ENCODE measurements at places on chromosomes 6 and 20.

GRCh38 chr6:2523061-2523460 lies 227.7 kb downstream of the MYLK4 start:
- no peak for DNase-seq

GRCh38 chr6:99590728-99591672 lies 15.6 kb upstream of the PRDM13 start:
- no peak for DNase-seq

- no peak for DNase-seq
These were observed 253.3 kb upstream of the JAG1 start for GRCh38 chr20:10927011-10927583.

DNA sequence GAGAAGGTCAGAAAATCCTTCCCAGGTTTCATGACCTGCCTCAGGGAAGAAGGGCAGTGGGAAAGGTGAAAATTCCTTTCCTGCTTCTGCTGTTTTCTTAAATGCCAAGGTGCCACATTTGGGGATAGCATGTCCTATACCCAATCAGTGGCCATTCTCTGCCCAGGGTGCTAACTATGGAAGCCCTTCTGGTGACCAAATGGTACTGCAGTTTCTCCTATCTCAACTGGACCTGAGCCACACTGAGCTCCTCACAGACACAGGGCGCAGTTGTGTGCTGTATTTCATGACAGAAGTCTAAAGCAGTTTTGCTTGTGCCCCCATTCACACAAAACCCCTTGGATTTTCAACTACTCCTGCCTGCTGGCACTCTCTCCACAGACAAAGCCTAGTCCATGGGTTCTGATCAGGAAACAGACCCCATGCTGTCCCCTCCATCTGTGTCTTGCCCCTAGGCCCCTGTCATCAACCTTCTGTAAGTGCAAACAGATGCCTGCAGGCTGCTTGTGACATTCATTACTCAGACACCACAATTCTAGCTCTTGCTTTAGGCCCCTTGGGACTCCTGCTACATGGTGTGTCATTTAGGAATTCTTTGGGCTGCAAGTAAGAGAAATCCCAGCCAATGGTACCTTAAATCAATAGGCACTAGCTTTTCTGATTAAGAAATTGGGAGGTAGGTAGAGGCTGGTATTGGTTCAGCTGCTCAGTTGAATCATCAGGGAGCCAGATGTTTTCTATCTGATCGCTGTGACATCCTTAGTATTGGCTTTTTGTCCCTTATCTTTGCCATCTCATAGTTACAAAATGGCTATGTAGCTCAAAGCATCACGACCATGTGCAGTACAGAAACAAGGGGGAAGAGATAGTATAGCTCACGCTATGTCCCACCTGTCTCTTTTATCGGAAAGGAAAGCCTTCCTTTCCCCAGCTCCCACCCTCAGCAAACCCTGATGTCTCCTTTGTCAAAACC lies 147.8 kb downstream of the CD83 start:
- no peak for DNase-seq

GRCh38 chr6:31829633-31830283 lies 2.2 kb downstream of the HSPA1B start:
- no peak for DNase-seq

GRCh38 chr6:131001111-131001736 lies 61.8 kb downstream of the EPB41L2 start:
- no peak for DNase-seq

DNA sequence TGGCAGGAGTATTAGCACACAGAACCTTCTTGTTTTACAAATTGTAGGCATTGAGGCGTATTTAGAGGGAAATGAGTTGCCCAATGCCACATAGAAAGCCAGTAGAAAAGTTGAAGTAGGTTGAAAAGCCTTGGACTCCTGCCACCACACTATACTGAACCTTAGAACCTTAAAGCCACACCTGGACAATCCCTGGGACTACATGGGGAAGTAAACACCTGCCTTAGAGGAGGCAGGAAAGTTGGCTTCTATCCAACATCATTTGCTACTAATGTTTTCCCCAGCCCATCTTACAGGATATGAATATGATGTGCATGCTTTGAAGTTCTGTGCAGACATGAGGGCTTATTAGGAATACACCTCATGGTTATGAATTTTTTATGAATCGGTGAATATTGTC lies 5.3 kb upstream of the EPPIN start:
- no peak for DNase-seq

GRCh38 chr6:98107801-98108200 lies 726.6 kb upstream of the POU3F2 start:
- DNase-seq = no peak

- no peak for DNase-seq
These were observed 267.0 kb downstream of the SLC35F1 start for GRCh38 chr6:118174071-118174470.

- no peak for DNase-seq
These were observed 3.9 kb downstream of the FOXQ1 start for GRCh38 chr6:1315560-1316386.

DNA sequence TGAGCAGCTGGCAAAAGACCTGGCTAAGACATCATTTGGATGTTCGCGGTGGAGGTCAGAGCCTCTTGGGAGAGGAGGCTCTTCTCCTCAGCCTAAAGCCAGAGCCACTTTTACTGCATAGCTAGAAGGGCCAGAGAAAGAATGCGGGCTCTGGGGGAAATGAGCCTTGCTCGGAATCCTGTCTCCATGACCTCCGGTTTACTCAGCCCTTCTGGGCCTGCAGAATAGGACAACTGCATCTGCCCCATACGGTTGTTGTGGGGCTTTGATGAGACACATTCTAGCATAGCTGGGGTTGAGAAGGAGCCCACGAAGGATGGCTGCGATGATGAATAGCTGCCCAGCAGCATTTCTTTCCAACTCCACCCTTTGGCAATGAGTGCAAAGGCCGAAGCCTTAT lies 115.0 kb upstream of the SLC22A23 start:
- DNase-seq = no peak

- DNase-seq = no peak
These were observed 27.4 kb upstream of the SCRT2 start for GRCh38 chr20:703006-703405.

DNA sequence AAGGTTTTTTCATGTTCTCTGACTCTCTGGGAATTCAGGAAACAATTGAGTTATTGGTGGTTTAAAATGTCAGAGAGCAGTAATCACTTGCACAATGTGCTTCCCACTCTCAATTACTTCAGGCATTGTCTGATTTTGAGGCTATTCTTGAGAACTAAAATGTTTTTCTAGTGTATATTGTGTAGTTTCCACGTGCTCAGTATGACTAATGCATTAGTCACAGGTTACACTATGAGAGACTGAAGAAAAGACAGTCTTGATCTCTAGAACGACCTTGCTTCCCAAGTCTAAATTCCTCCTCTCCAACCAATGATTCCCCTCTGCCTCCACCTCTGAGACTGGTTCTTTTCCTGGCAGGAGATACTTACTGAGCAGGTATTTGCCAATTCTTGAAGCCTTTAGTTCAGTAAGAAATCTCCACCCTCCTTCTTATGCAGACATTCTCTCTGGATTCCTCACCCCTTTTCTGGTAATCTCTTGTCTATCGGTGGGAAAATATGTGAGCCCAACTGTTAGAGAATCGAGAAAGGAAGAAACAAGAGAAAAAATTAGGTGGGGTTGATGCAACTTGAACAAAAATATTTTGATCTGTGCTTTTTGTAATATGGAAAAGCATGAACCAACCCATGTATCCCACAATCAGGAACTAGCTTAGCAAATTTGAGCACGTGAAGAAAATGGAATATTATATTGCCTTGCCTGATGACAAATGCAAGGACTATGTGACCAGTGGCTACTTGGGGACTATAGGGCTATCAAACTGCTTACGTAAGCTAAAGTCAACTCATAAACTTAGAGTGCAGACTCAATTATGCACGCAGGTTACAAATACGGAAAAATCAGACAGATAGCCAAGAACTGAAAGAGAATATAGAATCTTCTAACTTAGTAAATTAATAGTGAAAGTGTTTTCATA lies 61.1 kb upstream of the SLC22A16 start:
- no peak for DNase-seq

DNA sequence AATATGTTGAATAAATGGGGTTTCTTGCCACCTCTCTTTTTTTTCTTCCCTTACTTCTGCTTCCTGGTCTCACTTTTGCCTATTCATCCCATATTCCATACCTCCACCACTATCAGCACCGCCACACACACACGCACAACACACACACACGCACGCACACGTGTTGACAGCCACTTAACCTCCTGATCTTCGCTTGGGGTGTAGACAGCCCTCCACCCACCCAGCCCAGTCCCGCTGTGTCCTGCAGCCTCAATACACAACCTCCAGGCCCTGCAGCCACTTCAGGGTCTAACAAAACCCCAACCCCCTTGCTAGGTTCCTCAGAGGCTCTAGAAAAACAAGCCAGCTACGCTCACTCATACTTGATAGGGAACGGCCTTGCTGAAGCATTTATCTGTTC lies 72.3 kb downstream of the LINC00237 start:
- no peak for DNase-seq

GRCh38 chr6:28901831-28902230 lies 22.0 kb downstream of the TRIM27 start:
- DNase-seq = no peak

- no peak for DNase-seq
These were observed 115.7 kb downstream of the PHACTR1 start for GRCh38 chr6:12832226-12832735.

DNA sequence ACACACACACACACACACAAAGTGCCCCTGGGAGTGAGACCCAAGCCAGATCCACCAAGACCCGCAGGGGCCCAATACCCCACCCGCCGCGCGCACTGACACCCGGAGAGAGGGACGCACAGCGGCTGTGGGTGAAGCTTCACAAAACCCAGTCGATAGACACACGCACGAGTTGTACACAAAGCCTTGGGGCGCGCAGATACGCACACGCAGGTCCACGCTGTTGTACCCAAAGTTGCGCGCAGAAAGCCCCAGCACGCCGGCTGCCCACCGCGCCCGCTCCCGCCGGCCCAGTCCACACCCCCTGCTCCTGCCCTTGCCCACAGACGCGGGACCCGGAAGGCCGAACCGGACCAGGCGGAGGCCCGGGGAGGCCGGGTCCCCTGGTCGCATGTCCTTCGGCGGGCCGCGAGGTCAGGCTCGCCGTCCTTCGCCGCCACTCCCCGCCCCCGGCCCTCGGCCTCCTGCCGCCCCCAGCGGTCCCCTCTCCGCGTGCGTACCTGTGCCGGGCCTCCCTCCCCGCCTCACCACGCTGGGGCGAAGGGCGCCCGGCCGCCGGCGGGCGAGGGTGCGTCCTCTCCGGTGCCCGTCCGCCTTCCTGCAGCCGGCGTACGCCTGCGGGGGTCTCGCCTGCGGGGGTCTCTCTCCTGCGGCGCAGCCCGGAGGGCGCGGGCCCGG lies at the start of gene TMEM74B:
TMEM74B (minus strand) TSS at position 344 of the 678 bp plus-strand sequence. CDS start 1,180 bp downstream, outside the sequence.
- DNase-seq = no peak

DNA sequence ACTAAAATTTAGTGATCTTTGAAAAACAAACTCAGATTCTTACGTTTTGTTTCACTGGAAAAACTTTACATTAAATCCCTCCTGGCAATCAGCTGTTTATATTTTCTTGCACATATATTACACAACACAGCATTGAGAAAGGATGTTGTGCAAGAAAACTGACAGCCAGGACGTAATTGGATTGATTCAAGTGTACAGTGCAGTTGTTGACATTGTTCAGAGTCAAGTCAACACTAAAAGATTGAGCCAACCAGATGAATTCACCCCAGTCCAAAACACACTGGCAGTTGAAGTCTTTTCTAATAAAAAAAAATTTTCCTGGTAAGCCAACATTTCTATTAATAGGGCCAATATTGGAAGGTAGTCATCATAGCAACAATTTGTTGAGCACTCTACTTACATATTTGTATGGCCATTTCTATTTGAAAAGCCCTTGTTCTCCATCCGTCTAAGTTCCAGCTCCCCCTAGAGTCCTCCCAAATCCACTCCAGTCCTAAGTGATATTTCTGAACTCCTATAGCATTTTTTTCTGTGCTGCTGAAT lies 20.9 kb upstream of the VNN1 start:
- no peak for DNase-seq

- no peak for DNase-seq
These were observed 120.8 kb upstream of the BCLAF1 start for GRCh38 chr6:136410201-136411024.

GRCh38 chr20:5548902-5549599 lies 201.2 kb upstream of the SHLD1 start:
- no peak for DNase-seq

GRCh38 chr6:3798055-3798919 lies 46.8 kb upstream of the PXDC1 start:
- no peak for DNase-seq

DNA sequence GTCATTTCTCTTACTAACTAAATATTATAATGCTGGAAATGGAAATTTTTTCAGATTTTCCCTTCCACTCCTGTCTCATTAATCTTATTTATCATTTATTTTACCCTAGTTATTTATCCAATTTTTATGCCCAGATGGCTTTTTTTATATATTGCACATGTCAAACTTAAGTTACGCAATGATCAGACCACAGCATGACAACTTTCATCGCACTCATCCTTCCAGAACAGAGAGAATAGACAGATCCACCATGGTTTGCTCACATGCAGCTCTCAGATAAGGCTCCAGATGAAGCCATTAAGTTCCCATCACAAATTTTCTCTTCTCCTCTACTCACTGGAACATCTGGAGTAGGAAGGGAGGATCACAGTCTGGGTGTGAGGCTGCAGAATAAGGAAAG lies 48.7 kb downstream of the MAP7 start:
- DNase-seq = no peak

- no peak for DNase-seq
These were observed 171.5 kb downstream of the QKI start for GRCh38 chr6:163585932-163586437.

DNA sequence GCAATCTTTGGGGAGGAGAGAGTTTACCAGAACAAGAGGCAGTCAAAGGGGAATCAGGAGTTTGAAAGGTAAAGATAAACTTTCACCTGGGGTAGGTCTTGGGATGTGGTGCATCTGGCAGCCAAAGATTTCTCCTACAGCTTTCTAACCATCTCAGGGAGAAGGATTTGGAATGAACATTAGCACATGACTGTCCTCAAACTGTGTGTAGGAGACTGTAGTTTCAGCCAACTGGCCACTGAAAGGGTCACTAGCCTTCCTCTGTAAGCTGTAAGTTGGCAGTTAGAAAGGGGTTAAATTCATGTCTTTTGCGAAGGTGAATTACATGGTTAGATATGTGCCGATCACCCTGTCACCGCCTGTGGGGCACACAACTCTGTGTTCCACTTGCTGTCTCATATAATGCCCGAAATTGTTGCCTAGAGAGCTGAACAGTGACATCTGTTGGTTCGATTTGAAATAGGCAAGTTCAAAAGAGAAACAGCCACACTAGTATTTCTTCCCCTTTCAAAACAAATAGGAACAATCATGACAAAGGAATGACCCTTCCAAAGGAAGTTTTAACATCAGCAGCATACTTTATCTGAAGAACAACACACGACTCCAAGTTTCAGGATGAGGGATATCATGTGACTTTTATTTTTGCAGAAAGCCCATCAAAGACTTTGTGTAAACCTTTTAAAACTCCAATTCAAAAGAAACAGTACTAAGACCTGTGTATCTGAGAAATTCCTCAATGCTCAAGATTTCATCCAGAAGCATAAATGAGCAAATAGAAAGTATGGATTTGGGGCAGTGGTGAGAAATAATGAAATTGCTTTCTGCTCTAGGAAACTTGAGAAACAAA lies 1.1 kb upstream of the OPN5 start:
- DNase-seq = no peak

Data from stimulated activated CD4-positive, alpha-beta T cell treated with anti-CD3 and anti-CD28 coated beads, Interleukin-12 subunit alpha, Interleukin-12 subunit beta, amount 100 ng/mL, for 24 hours (primary cell).